ENCODE measurements at places on chromosomes 1 and 21.

DNA sequence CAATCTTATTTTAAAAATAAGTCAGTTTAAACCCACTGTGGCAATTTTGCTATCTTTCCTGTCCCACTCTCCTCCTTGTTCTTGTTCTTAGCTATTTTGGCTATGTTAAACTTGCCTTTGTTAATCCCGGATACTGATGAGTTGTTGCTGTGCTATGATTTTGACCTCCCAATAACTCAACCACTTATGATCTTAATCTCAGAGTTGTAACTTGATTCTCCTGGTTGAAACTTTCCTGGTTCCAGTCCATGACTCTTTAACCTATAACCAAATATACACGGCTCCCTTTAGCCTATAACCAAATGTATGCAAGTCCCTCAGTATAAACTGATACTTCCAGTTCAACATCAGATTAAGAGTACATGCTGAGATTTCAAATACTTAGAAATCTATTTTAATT, 15.6 kb upstream of the ACADM start:
- no peak for DNase-seq

GRCh38 chr1:52502789-52503188, 50.1 kb downstream of the TUT4 start:
- no peak for DNase-seq

DNA sequence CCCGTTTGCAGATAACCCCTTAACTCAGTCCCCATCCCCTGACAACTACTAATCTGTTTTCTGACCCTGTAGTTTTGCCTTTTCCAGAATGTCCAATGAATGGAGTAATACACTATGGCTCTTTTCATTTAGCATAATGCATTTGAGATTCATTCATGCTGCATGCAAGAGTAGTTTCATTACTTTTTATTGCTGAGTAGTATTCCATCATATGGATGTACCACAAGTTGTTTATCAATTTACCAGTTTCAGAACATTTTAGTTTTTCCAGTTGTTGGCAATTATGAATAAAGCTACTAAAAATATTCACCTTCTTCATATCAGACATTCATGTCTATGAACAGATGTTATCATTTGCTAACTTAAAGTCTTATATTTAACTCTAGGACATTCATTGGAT, 45.3 kb downstream of the STXBP3 start:
- DNase-seq: no peak

- no peak for DNase-seq
These were observed 47.1 kb downstream of the PACC1 start for GRCh38 chr1:212367474-212368072.

- no peak for DNase-seq
These were observed 17.3 kb downstream of the PCSK9 start for GRCh38 chr1:55056632-55056992.

DNA sequence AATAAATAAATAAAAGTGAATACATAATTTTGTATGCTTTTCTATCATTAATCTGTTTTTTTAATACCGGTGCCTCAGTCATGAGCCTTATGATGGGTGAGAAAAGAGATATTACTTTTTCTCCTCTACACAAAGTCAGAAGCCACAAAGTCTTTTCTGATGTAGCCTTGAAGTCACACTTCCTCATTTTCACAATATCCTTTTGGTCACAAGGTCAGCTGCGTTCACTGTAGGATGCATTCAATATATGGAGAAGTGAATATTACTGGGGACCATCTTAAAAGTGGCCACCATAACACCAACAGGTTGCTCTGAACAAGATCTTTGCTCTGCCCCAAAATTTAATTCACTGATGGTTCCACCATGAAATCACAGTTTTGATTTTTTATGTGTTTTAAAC, 83.3 kb upstream of the TNR start:
- DNase-seq: no peak

GRCh38 chr1:159989581-159989980, 35.5 kb upstream of the SLAMF9 start:
- DNase-seq: no peak

GRCh38 chr1:29971703-29972102, 735.4 kb downstream of the PTPRU start:
- no peak for DNase-seq

DNA sequence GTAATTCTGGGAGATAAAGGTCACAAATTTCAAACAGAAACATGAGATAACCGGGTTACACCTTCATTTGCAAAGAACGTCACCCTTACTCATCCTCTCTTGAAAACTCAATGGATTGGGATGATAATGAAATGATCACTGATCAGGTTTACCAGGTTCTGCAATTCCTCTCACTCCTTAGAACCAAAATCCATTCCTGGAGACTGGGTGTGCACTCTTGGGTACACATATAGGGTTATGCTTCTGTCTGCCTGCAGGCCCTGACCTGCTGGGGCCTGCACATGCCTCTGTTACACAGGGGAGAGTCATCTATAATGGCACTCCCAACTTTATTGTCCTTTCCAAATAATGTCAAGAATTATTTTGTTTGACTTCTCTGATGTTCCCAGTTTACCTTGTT, 8.3 kb downstream of the SUSD4 start:
- DNase-seq: no peak

- peak; percentile 11 for DNase-seq
These were observed 5.8 kb downstream of the RAP1GAP start for GRCh38 chr1:21663248-21663950.

DNA sequence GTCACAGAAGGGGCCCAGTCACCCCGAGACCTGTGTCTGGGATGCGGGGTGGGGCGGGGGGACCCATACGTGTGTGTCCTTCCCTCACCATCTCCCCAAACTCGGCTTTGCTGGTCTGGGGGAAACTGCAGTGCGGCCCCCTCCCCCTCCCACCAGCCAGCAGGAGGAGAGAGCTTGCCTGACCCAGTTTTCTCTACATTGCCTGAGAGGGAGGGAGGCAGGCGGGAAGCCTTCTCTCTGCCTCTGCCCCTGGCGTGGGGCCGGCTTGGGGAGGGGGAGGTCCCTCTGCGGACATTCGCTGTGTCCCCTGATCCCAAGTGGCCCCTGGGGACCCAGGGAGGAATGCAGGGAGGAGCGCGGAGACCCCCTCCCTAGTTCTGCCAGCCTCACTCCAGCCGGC, 3.9 kb downstream of the EPHA8 start:
- no peak for DNase-seq

DNA sequence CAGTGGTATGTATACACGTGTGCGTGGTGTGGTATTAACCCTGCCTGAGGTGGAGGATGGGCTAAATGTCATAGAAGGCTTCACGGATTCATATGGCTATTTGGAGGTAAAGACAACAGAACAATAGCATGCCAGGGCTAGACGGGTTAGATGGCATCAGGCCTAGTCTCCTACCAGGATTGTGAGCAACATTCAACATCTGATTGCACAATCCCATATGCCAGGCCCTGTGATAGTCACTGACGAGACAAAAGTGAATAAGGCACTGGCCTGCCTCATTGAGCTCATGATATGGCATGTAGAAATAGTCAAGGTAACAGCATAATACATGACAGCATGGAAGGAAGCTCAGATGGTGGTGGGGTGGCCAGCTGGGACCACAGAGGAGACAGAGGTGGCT, 167.1 kb upstream of the BEND5 start:
- DNase-seq: no peak

GRCh38 chr1:26991310-26992116, 2.0 kb upstream of the TRNP1 start:
- DNase-seq: no peak

DNA sequence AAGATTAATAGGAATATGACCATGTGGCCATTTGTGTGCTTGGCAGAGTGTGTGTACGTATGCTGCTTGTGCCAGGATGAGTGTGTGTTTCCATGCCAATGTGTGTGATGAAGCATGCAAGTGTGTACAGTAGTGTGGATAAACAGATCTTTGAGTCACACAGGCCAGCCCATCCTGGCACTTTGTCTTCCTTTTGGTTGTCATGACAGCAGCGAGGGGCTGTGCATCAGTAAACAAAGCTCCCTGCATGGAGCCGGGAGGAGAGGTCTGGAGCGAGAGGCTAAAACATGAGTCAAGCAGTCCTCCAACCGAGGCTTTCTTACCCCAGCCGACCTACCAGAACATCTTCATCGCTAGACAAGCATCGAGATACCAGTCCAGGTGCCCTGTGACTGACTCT, 221.2 kb downstream of the CACNA1E start:
- no peak for DNase-seq

DNA sequence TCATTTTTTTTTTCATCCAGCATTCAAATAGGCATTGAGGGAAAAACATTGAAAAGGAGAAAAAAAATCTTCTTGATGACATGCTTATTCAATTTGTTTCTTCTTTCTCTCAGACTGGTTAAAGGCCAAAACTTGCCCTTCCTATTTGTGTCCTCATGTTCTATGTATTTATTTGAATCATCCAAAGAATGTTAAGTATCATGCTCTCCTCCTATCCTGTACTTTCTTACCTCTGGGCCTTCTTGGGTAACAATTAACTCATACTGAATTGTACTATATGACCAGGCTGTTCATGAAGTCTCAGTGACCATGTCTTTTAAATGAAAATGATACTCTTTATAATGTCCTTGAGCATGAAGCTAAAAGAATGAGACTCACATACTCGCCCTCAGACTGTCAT, 36.5 kb upstream of the DENND1B start:
- DNase-seq: no peak

GRCh38 chr1:55385402-55386018, 170.3 kb upstream of the USP24 start:
- no peak for DNase-seq

- no peak for DNase-seq
These were observed 86.8 kb upstream of the GCLM start for GRCh38 chr1:93995837-93996536.

GRCh38 chr1:204735042-204735441, 49.5 kb upstream of the LRRN2 start:
- no peak for DNase-seq

DNA sequence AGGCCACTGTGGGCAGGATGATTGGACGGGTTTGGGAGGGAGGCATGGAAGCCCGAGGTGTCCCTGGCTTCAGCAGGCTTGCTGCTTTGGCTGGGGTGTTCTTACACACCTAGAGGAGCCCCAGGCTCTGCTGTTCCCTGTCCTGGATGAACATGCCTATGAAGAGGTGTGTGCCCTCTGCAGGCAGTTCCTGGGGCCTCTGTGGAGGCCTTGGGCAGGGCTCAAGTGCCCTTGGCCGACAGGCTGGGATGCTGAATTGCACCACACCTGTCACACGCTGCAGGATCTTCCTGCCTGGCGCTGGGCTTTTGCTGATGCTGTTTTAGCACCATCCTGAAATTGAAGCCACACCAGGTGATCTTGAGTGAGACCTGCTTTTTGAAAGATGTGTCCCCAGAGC, 415.0 kb upstream of the VAMP3 start:
- no peak for DNase-seq

GRCh38 chr1:31108861-31109260, 43.3 kb upstream of the PUM1 start:
- DNase-seq: no peak

DNA sequence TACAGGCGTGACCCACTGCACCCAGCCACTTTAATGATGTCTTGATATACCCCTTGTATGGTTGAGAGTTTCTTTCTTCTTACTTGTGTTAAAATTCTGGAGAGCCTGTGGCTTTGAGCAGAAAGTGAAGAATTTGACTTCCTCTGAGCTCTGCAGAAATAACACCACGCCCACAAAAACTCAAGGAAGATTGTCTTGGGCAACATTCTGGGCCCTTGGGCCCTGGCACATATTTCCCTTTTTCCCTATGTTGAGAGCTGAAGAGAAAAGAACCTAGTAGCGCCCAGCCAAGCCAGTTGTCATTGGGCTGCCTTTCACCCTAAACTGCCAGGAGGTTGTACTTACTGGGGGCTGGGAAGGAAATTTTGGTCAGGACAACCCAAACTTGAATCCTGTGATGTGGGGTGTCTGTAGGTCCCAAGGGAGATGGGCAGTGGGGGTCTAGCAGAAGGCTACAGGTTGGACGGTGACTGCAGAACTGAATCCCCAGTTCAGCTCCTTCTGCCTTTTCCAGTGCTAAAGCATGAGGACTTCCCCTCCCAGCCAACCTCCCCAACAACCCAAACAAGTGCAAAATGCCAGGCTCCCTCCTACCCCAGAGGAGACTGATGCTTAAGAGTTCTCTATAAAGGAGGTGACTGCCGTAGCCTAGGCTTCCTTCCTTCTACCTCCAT, 11.7 kb upstream of the SNAPIN start:
- no peak for DNase-seq

GRCh38 chr1:54996359-54996868, 2.3 kb upstream of the BSND start:
- DNase-seq: peak; percentile 57

DNA sequence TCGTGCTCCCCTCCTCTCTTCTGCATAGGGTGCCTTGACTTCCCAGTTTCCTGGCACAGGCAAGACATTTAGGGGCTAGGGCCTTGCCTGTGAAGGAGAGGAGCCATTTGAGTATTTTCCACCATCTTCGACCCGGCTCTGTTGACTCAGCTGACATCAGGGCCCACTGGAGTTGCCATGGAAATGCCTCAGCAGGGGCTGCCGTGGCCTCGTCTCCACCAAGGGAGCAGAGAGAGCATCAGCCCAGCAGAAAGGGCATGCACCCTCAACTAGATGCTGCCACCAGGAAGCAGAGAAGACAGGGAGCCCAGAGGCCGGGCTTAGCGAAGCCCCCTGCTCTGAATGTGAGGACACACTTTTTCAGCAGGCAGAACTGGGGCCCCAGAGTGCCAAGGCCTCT, 101.9 kb upstream of the ACTL8 start:
- no peak for DNase-seq

- no peak for DNase-seq
These were observed 54.2 kb upstream of the EPS8L3 start for GRCh38 chr1:109817881-109818270.

DNA sequence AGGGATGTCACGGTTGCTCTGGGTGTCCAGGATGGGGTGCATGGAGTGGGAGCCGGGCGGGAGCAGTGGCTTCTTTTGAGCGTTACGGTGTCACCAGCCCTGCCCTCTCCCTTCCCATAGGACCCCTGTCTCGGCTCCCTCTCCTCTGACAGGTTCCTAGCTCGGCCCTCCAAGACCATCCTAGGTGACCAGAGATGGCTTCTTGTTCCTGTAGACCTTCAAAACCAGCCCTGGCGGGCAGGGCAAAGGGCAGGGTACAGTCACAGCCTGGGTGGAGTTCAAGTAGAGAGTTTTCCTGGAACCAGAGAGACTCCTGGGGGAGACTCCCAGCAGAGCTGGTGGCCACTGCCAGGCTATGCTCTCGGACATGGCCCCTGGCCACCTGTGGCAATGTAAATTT, 345.6 kb upstream of the AJAP1 start:
- no peak for DNase-seq

DNA sequence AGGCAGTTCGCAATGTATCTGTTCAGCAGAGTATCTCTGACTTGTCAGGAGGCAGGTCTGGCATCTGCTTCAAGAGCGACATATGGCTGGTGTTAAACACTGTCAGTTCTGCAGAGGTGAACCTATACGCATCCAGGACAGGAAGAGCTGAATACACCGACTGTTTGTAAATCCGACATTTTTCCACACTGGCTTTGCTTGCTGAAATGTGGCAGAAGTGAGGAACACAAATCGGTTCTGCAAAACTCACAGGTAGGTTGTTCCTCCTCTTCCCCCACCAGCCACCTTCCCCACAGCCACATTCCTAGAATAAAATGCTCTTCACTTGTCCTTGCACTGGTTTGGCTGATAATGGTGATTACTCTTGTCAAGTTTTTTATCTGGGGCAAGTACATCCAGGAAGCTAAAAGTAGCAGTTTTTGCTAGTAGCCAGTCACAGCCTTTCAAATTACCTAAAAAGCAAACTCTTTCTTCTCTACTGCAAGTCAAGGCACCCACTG, 289.2 kb downstream of the GRIK1 start:
- no peak for DNase-seq

GRCh38 chr21:39117440-39117970, 65.7 kb downstream of the PSMG1 start:
- DNase-seq: no peak
